ENCODE measurements at places on chromosomes 6 and 20. TPM values are rescaled to one million over a fixed set of nuclear protein-coding genes. Genes with fewer than 3 reads are reported as not detected.
A peak's percentile ranks its signal among the peaks of the same experiment; 100 is the strongest.

DNA sequence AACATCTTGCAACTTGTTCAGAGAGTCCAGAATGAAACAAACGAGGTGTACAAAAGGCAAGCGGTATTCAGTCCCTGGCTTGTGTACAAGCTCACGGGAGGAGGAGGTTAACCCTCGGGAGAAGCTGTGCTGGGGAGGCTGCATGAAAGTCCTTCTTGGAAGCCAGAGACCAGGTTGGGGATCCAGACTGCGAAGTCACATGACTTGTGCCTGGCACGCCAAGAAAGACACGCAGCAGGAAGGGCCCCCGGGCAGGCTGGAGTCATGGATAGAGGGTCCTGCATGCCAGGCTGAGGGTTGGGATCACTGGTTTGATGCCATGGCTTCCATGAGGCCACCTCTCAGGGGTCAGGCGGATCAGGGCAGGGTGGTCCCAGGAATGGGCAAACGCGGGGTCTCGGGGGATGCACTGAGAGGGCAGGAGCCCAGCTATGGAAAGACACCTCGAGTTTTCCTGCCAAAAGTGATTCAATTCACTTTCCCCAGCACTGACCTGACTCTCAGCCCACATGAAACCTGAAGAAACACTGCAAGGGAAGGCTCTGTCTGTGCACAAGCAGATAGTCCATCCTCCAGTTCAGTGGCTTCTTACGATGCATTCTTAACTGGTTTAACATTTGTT, 79.4 kb downstream of the DLL1 start:
- no peak for DNase-seq

GRCh38 chr6:12328701-12329100, 38.5 kb downstream of the EDN1 start:
- no peak for DNase-seq

DNA sequence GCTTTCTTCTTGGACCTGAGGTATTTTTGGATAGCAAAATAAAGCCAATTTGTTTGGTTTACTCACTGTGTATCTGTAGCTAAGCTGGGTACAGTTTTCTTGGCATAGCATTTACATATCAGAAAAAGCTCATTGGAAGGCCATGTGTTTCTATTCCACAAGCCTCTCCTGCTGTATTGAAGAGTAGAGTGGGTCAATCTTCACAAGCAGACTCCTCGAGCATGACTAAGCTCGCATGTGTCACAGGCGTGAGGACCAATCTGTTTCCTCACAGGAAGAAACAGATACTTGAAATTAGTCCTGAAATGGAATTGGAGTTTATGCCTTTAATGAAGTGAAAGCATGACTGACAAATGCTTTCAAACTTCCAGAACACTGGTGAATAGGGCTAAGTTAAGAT, 1279.0 kb upstream of the MAP3K7 start:
- no peak for DNase-seq

DNA sequence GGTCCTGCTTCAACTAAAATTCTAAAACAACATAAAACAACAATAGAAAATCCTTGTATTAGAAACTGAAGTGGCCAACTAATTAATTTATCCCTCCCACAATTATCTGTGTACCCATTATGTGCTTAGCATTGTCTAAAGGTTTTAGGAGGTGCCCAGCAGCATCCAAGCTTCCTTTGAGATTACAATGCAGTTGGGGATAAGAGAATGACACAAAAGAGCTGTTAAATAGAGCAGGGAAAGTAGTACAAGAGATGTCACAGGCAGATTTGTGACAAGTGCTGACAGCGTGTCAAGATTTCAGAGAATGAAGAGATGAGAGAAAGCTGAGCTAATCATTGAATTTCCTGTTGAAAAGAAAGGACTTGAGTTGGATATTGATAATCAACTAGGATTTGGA, 204.8 kb downstream of the OTOR start:
- no peak for DNase-seq

DNA sequence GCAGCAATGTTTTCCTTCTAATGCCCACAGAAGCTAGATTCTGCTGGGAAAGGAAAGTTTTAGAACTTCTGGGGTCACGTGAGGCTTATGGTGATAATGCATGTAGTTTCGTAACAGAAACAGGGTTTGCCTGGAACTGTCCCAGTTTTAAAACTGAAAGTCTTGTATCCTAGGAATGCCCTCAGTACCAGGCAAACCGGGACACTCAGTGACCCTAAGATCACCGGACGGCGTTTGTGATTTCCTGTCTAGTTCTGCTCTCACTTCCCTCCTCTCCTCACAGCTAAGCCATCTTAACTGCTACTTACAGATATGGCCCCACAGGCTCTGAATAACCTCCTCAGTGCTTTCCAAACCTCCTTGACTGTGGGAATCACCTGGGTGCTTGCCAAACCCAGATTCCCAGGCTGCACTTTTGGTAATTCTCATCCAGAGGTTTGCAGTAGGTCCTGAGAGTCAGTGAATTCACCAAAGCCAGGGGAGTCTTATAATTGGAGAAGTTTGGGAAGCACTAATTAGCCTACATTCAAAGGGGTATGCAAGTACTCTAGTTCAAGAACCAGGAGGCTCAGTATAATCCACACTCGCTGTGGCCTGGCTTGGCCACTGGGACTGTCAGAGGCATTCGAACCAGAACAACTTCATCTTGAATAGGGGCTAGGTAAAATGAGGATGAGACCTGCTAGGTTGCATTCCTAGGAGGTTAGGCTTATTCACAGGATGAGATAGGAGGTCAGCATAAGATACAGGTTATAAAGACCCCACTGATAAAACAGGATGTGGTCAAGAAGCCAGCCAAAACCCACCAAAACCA, 231.6 kb upstream of the MYLIP start:
- DNase-seq: peak; percentile 70

GRCh38 chr20:50252701-50253100, 62.1 kb downstream of the CEBPB start:
- DNase-seq: no peak

- peak; percentile 30 for DNase-seq
Observed at GRCh38 chr6:123333000-123333756, 303.6 kb downstream of the TRDN start.

DNA sequence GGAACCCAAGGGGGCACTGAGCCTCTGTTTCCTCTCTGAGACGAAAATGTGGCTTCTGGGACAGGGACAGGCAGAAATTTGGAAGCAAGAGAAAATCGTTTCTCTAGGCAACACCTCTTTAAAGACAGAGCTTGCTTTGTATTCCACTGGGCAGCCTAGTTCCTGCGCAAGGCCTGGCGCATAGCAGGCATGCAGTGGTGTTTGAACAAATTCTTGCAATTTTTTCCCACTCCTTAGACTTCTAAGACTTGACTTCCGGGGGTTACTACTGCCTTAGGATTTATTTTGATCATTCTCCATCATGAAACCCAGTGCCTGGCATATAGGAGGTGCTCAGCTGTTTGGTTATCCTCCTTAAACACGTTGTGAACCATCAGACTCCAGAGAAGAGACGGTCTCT, 249.0 kb upstream of the KCNG1 start:
- no peak for DNase-seq

DNA sequence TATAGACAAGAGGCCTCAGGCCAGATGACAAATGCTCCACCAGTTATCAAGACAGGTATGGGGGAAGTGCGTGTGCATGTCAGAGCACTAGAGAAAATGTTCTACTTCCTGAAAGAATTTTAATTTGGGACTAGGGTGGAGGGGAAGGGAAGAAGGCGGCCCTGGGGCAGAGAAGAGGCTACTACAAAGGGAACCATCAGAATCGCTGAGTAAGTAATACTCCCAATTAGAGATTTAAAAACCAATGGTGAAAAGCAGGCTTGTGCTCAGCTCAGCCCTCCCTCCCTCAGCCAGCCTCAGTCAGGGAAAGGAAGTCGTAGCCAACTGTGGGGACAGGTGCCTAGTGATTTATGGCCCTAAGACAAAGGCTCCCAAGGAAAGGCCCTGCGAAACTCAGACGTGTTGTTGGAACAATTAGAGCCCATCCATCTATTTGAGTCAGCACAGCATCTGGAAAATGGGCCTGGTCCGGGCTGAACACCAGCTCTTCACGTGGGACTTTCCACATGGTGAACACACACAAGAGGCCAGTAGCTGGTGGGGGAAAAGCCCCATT, 15.0 kb upstream of the MAFB start:
- DNase-seq: no peak

DNA sequence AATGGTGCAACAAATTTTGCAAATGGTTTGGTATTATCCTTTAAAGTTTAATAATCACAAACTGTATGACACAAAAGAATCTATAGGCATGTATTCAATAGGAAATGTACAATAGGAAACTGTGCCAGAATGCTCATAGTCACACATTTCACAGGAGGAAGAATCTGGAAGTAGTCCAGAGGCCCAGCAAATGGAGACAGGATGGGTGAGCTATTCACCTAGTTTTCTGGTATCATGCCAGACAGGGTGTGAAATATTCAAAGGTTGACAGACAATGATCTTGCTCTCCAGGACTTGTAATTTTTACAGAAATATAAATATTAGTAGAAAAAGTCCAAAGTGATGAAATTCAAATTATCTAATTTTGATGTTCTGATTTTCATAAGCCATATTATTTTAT, 520.1 kb upstream of the IMPG1 start:
- no peak for DNase-seq

- DNase-seq: no peak
Observed at GRCh38 chr6:42402184-42402583, 49.5 kb downstream of the TRERF1 start.

- DNase-seq: peak; percentile 77
Observed at GRCh38 chr6:84428300-84428907, 201.0 kb upstream of the CEP162 start.

- DNase-seq: peak; percentile 91
Observed at GRCh38 chr20:45911486-45912343, at the start of gene PLTP. TSS of gene PLTP (minus strand) at chr20:45912155. CDS start at chr20:45911452, 703 bp downstream.

DNA sequence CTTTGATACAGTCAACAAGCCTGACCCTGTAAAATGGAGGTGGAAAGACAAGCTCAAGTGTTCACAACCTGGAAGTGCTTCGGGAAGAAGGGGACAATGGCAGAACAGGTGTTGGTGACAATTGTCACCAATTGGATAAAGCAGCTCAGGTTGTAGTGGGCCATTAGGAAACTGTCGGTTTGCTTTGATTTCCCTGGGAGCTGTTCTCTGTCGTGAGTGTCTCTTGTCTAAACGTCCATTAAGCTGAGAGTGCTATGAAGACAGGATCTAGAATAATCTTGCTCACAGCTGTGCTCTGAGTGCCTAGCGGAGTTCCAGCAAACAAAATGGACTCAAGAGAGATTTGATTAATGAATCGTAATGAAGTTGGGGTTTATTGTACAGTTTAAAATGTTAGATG, 15.0 kb downstream of the CCR6 start:
- DNase-seq: no peak

- no peak for DNase-seq
Observed at GRCh38 chr20:53857723-53858236, 212.6 kb downstream of the BCAS1 start.

DNA sequence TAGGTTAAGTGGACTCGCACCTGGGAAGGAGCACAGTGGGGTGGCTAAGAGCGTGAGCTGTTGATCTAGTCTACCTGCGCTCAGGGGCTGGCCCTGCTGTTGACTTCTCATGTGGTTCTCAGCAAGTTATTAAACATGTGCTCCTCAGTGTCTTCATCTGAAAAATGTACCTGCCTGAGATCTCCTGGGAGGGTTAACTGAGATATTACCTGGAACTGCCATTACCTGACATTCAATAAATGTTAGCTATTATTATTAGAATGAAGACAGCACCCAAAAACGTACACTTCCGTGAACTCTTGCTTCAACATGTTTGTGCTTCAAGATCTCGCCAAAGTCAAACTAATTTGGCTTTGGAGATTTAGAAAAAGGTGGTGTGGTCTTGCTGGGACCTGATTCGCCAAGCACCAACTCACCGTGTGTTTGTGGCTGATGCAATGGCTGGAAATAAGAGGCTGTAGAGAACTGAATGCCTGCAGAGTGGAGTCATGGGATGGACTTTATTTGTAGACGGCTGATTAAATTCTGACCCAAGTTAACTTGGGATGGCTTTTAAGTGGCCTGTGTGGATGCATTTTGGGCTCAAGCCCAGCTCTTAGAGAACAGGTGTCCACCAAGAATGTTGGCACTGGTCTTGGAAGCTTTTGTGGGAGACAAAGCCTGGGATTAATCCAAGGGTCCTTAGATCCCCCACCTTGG, 692.9 kb downstream of the QKI start:
- peak; percentile 67 for DNase-seq

DNA sequence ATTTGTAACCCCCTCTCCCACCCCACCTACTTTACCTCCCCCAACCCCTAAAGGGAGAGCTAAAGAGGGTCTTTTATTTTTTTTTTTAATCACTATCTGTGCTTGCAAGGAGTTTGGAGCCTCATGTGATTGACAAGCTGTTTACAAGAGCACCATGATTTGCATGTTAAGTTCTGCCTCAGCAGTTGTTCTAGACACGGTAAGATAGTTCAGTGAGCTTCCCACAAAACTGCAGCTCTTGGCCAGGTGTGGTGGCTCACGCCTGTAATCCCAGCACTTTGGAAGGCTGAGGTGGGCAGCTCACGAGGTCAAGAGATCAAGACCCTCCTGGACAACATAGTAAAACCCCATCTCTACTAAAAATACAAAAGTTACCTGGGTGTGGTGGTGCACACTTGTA, 5.0 kb upstream of the PXDC1 start:
- no peak for DNase-seq

- DNase-seq: peak; percentile 7
Observed at GRCh38 chr6:119240257-119241110, 109.1 kb downstream of the MAN1A1 start.

GRCh38 chr6:65692109-65692508, 14.9 kb downstream of the EYS start:
- no peak for DNase-seq

- DNase-seq: no peak
Observed at GRCh38 chr6:125188037-125188436, 34.5 kb downstream of the TPD52L1 start.

DNA sequence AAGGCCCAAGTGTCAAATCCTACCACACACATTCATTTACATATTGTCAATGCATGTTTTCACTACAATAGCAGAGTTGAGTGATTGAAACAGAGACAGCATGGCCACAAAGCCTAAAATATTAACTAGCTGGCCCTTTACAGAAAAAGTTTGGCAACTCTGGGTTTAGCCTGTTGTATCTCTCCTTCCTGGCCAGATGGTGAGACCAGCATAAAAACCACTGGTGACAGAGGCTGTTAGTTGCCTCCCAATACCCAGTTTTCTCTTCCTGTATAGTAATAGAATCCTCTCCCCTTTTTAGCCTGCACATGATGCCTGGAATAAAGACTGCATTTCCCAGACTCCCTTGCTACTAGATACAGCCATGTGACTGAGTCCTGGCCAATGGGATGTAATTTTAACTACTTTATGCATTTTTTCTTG, 100.0 kb upstream of the TAB2 start:
- DNase-seq: no peak

GRCh38 chr20:23823621-23824324, 2.8 kb downstream of the CST2 start:
- DNase-seq: no peak

The CLIC5 gene
- 8.5 TPM for total RNA-seq

The RNF217 gene
- 43.3 TPM for total RNA-seq

The SH3BGRL2 gene
- total RNA-seq: 8.5 TPM

The CDYL gene
- total RNA-seq: 75.3 TPM

The VSX1 gene
- not detected for total RNA-seq

The NCOA7 gene
- total RNA-seq: 5.9 TPM

The PDE10A gene
- 9.0 TPM for total RNA-seq
